ENCODE measurements at places on chromosomes 6 and 20.

DNA sequence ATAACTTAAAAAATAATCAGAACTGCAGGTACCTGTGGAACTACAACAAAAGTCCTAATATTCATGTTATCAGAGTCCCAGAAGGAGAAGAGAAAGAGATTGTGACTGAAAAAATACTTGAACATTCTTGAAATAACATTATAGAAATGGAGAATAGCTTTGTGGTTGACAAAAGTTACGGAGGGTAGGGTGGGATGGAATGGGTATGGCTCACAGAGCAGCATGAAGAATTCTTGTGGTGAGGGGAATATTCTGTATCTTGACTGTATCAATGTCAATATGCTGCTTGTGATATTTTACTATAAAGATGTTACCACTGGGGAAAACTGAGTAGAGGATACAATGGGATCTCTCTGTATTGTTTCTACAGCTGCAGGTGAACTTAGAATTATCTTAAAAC is 122.5 kb downstream of the DST start:
- no peak for DNase-seq

GRCh38 chr6:124226396-124226795 is 422.7 kb downstream of the NKAIN2 start:
- DNase-seq, result peak; percentile 57

DNA sequence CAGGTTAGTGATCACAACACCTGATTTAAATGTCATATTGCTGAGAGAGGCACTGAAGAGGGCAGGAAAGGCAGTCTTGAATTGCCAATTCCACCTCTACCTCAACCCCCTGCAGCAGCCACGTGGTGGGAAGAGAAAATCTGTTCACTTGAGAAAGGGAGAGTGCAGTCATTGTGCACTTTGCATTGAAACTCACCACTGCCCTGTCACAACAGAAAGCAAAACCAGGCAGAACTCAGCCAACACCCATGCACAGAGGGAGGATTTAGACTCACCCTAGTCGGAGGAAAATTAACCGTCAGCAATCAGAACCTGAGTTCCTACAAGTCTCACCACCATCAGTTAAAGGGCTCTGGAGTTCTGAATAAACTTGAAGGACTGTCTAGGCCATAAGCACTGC is 1040.2 kb downstream of the HACE1 start:
- DNase-seq, result no peak

DNA sequence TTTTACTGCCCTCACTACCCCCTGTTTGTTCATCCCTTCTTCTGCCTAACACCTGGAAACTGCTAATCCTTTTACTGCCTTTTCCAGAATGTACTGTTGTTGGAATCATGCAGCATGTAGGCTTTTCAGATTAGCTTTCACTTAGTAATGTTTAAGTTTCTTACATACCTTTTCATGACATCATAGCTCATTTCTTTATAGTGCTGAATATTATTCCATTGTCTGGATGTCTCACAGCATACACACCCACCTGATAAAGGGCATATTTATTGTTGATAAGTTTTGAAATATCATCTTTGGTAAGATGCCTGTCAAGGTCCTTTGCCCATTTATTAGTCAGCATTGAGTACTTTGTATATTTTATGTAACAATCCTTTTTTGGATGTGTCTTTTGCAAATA is 588.2 kb upstream of the NRSN1 start:
- DNase-seq, result no peak

DNA sequence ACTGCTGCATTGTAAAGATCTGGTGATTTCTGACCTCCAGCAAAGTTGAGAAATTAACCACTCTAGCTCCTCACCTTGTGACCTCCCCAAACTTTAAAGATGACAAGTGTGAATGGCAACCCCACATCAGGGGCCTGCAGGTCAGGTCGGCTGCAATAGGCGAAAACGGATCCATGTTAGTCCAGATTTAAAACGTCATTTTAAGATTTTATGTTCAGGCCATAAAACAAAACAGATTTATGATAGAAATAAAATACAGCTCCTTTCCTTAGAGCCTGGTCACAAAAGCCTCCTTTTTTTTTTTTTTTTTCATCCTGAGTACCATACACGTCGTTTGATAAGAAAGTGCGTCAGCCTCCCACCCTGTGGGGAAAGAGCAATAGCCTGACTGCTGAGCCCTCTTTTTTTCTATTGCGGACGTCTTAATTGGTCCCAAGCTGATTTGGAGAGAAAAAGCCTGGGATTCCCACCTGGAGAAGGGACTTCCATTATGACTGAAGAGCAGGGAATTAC is 519.2 kb upstream of the NOX3 start:
- DNase-seq, result no peak

DNA sequence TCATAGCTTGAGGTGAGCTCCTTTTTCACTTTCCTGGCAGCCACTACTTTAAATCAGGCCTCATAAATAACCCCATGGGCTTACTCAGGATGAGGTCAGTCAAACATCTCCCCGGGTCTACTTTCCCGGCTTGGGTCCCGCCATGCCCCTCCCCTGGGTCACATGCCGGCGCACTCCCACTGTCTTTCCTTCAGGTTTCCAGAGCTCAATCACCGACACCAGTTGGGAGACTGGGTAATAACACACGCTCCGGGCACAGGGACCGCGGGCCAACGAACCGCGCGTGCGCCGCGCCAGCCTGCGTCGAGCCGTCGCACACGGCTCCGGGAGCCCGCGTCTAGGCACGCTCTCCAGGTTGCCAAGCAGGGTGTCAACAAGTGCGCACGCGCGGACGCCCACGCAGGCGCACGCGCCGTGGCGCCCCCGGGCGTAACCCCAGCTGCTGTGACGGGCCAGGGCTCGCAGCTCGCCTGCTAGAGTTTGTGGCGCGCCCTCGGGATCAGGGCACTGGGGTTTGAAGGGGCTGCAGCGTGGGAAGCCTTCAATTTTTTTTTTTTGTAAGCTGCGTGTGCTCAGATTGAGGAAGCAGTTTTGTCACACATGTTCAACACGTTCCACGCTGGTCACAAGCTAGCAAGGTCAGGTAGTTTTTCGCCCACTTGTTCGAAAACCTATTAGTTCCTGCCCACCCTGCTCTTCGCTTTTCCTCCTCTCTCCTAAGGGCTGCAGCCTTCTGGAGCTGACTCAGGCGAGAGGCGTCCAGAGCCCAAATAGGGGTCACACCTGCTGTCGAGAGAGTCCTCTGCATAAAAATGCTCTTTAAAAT is 31.8 kb downstream of the TFAP2B start:
- no peak for DNase-seq

DNA sequence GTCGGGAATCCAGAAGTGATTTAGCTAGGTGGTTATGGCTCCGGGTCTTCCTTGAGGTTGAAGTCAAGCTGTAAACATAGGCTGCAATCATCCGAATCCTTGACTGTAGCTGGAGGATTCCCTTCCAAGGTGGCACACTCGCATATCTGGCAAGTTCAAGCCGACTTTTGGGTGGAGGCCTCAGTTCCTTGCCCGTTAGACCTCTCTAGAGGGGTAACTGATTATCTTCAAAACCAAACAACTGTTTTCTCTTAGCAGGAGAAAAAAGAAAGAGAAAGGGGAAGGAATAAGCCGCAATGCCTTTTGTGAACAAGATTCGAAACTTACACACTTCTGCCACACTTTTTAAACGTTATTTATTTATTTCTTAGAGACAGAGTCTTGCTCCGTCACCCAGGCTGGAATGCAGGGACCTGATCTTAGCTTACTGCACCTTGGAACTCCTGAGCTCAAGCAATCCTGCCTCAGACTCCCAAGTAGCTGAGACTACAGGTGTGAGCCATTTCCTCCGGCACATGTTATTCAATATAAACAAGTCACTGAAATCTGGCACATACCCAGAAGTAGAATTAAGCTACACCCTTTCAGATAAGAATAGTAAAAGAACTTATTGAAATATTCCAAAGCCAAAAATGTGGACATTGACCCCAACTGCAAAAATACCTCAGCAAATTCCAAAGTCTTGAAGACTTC is 76.3 kb downstream of the HFE start:
- DNase-seq, result no peak

DNA sequence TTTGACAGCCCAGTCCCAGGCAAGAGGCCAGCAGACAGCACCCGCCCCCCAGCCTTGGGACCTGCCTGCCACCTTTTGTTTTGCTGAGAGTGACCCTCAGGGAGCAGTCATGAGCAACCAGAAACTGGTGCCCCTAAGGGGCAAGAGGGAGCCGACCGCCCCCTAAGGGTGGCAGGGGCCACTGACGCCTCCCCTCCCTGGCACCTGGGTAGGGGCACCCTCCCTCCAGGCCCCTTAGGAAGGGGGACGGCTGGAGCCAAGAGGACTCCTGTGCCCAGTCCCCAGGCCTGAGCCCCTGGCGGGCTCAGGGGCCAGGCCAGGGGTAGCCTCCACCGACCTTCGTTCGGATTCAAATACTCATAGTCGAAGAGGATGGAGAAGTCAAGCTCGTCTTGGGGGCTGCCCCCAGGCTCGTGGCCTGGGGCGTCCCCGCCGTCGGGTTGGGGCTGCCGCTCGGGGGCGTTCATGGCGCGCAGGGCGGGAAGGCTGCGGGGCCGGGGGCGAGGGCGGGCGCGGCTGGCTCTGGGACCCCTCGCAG is 417 bp downstream of the NFATC2 start:
- DNase-seq, result no peak

- DNase-seq, result no peak
Measured at GRCh38 chr6:7201732-7202541, 94.2 kb downstream of the RREB1 start.

DNA sequence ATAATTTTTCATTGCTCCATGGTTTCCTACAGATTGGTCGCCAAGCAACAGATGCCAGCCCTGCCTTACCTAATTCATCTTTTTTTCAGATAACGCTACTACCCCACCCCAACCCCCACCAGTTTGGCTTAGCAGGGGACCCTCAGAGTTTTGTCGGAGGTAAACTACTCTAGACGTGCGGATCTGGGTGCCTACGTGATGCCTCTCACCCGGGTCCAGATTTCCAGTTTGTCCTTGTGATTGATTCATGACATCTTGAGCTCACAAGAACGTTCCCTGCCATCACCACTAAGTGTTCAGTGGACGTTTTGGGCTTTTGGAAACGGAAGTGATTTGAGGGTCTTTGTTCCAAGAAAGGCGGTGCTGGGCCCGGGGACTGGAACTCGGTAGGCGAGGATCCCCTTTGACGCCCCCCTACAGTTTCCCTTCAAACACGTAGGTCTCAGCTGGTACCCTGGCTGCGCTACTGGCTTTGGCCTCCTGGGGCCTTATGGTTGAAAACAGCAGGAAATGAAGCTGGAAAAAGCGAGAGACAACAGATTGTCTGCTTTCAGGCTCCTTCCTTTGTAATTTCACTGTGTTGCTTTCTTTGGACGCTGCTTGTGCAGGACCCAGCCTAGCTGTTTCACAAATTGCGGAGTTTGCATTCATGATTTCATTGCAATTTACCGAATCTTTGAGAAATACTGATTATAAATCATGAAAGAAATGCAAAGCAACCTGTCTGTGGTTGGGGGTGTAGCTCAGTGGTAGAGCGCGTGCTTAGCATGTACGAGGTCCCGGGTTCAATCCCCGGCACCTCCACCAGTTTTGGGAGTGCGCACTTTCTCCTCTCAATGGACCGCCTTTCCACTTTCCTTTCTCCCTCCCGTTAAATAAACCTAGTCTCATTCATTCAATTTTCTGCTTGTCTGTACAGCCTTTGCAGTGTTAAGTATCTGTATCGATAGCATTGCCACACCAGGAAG is 81.0 kb downstream of the GPX5 start:
- DNase-seq, result peak; percentile 80

GRCh38 chr6:119171088-119171841 is 92.8 kb upstream of the FAM184A start:
- no peak for DNase-seq

DNA sequence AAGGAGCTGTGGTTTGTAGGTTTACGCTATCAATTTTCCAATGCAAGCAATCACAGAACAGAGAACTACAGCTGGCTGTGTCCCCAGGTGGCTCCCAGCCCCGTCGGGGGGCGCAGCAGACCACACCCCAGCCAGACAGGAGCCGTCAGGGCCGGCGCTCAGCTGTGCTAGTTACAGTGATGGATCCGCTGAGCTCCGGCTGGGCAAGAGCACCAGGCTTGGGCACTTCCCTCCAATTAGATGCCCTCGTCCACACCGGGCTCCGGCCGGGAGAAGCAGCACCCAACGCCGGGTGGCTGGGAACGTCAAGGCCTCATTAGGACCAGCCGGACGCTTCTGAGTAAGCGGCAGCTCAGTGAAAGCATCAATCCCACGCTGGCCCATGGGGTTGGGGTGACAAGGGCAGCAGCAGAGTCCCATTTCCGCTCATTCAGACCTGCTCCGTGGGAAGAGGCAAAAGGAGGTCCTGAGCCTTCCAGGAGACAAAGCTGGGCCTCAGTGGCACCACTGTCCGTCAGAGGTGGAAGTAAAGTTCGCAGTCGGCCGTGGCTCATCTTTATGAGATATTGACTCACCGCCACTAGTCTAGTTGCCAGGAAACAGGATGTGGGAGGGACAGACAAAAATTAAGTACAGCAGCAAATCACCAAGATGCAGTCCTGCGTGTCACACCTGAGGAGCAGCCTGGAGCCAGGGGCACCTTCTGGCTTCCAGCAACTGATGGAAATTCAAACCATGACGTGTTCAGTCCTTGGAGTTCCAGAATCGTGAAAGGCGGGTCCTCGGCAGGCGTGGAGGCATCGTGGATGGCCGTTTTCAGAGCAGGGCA is 164.1 kb downstream of the TAF4 start:
- DNase-seq, result peak; percentile 31

- DNase-seq, result no peak
Measured at GRCh38 chr20:21573259-21573658, 59.4 kb upstream of the NKX2-2 start.

DNA sequence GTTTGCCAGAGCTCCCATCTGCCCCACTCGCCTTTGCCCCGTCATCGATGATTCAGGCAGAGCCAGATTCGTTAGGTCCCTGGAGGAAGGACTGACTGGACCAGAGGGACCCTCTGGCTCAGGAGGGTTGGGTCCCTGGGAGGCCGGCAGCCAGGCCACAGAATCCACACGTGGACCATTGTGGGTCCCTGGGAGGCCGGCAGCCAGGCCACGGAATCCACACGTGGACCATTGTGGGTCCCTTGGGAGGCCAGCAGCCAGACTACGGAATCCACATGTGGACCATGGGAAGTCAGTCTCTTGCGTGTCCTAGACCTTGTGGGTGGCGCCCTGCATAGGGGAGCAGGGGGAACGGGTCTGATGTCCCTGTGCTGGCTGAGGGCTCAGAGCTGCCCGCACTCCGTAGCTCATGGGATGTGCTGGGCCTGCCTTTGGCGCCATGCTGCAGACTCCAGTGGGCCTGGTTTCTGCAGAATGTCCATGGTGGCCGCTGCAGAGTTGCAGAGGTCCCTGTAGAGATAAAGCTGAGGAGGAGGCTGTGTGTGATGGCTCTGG is 23.5 kb downstream of the UCKL1 start:
- no peak for DNase-seq

DNA sequence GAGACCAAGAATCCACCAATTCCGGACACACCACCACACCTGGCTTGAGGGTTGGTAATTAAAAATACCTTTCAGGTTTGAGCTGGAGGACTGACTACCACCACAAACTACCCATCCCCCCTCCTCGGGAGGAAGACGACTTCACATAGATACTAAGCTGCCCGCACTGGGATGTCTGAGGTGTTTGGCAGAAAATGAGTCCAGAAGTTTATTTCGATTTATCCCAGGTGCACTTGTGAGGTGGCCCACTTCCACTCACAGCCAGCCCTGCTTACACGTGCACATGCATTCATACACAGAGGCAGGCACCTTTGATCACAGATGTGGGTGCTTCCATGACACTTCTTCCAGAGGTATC is 187.1 kb downstream of the ID4 start:
- DNase-seq, result no peak

Measured in fibroblast of lung (primary cell).